ENCODE measurements at places on chromosomes 13 and 19.
A peak's percentile ranks its signal among the peaks of the same experiment; 100 is the strongest.

DNA sequence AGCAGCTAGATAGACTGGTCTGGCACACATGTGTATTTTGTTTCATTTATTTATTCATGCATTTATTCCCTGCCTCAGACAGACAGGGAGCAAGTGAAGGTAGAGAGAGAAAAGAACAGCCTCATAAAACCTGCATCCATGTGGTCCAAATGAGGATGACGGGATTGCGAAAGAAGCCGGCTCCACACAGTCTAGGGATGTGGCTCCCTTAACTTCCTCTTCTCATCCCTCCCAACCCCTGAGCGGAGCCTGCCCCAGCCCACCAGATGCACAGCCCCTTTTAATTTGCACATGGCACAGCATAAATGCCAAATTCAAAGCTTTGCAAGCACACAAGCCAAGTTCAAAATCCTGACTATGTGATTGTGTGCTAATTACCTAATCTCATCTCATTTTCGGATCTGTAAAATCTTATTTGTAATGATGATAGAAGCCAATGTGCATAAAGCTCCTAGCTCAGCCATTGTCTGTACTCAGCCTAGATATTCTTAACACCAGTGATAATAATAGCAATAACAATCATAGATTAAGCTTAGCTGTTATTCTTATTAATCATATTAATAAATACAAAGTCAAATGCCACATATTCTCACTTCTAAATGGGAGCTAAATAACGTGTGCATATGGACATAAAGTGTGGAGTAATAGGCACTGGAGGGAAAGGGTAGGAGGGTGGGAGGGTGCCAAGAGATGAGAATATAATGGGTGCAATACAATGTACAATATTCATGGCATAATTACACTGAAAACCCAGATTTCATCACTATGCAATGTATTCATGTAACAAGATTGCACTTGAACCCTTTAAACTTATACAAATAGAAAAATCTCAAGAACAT, 156.3 kb downstream of the DCT start:
- no peak for DNase-seq

GRCh38 chr13:90492872-90493271, 854.6 kb upstream of the MIR17HG start:
- no peak for DNase-seq

DNA sequence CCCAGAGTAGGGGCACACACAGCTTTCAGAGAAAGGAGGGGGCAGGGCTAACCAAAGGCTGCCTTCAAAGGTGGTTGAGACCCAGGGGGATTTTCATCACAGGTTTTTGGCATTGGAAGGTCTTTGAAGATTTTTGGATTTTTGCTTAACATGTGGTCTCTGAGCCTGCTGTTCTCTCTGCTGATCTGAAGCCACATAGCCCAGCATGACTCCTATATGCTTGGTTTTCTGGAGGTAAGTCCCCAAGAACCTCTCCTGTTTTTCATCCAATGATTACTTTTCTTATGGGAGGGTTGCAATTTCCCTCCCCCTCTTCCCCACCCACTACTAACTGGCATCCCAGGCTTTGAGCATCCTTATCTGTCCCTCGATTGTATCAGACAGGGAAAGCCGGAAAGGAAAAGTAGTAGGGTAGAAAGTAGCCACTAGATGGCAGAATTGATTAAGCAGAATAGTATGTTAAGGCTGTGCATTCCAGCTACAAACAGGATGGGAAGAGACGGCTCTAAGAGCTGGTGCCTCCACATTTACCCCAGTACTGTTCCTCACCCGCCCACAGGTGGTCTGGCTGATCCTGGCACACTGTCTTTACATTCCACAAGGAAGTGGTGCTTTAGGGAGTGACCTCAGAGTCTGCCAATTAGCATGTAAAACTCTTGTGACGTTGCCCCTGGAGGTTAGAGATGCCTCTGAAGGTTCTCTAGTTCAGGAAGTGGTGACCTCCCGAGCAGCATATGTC, 218.9 kb upstream of the EDNRB start:
- DNase-seq, result peak; percentile 6

- DNase-seq, result no peak
These were observed 676.1 kb upstream of the KLHL1 start for GRCh38 chr13:70784207-70784989.

- peak; percentile 6 for DNase-seq
These were observed at the start of gene ARHGEF7 for GRCh38 chr13:111115061-111115964. TSS of gene ARHGEF7 (plus strand) at chr13:111115310. CDS start at chr13:111115527, 217 bp downstream.

- no peak for DNase-seq
These were observed 3.9 kb upstream of the GSK3A start for GRCh38 chr19:42246143-42246921.

DNA sequence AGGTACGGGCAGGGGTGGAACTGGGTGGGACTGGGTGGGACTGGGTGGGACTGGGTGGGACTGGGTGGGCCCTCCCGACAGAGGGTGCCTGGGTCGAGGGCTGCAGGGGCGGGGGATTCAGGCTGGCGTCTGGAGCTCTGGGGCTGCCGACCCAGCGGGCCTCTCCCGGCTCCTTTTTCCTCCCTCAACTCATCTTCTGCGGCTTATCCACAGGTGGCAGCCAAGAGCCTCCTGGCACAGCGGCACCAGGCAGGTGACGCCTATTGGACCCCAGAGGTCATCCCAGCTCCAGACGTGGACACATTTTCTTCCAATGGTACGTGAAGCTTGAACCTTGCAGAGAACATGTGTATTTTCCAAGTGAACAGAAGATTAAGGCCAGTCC, 533 bp downstream of the ZNF544 start:
- DNase-seq, result peak; percentile 46

- no peak for DNase-seq
These were observed 1.8 kb downstream of the MYBPC2 start for GRCh38 chr19:50434525-50434924.

DNA sequence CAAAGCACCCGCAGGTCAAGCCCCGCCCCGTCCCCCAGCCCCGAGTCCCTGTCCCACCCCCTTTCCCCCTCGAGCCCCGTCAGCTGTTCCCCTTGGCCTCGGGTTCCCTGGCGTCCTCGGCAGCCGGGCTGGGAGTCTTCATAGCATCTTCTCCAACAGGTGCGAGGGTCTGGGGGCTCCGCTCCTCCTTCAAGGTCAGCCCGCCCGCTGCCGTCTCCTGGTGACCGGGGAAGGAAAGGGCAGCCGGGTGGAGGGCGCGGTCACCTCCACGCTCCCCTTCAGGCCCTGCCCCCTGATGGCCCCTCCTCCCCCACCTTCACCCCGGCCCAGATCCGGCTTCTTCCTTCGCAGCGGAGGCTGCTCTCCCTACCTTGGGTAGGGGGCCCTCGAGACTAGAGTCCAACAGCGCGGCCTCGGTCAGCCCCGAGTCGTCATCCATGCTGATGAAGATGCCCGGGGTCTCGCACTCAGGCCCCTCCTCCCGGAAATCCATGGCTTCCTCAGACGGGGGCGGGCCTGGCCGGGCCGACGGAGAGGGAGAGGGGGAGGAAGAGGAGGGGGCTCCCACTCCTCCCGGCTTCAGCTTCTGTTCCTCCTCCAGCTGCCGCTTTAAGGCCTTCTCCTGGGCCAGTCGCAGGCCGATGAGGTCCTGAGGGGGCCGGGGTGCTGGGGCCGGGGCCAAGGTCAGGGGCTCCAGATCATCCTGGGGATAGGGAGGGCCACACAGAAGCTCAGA, 541 bp upstream of the RSPH6A start:
- no peak for DNase-seq

GRCh38 chr19:1699386-1699785, 47.0 kb upstream of the TCF3 start:
- DNase-seq, result no peak

DNA sequence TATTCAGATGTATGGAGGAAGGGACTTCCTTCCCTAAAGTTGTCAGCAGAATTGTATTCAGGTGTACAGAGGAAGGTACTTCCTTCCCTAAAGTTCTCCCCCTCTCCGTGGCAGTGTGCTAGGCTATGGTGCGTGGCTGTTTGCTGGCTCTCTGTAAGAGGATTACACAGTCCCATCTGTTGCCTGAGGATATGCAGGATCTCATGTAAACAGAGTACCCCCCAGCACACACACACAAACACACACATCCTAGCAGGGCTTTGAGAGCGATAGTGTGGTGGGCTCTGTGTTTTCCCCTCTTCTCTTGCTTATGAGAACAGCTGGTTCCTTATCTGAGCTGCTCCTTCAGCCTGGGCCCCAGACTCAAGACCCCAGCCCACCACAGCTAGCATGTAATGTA, 10.3 kb downstream of the NEK5 start:
- no peak for DNase-seq

DNA sequence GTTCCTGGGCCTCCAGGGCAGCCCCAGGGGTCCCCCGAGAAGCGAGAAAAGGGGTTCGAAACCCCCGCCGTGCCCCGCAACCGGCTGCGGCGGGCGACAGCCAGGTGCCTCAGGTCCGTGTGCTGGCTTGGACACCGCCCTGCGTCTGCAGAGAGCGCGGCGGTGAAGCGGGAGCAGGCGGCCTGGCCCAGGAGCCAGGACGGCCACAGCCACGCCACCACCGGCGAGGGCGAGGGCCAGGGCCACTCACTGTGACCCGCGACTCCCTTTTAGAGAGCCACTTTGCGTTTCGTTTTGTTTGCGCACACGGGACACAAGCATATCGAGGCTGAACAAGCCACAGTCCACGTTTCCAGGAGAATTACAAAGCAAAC, 110.4 kb downstream of the CRYL1 start:
- no peak for DNase-seq

DNA sequence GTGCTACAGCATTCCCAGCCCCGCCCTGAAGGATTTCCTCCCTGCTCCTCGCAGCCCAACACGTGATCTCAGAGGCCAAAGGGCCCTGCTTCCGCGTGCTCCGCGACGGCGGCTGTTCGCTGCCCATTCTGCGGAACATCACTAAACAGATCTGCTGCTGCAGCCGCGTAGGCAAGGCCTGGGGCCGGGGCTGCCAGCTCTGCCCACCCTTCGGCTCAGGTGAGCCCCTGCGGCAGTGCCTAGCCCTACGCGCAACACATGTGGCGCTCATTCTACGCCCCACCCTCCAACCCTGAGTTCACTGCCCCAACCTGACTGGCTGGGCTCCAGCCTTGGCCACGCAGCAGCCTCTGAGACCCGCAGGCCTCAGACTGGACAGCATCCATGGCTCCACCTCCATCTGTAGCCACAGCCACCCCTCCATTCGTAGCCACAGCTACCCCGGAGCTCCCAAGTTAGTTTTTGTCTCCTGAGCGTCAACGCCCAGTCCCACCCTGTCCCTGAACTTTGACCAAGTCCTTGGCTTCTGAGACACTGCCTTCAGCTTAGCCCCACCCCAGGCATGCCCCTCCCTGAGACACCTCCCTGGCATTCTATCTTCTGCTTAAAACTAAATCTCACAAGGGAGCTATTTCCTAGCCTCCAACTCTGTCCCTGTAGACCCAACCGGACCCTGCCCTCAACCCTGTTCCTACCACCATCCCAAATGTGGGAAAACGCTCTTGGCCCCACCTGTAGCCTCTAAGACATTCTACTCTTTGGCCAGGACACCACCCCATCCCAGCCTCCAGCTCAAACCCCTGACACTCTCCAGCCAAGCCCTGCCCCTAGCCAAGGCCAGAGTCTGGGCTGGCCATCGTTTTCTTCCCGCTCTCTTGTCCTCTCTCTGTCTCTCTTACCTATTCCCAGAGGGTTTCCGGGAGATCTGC, 6.4 kb downstream of the LTBP4 start:
- DNase-seq, result no peak

GRCh38 chr13:50401721-50402465, 386.6 kb downstream of the KCNRG start:
- DNase-seq, result no peak

DNA sequence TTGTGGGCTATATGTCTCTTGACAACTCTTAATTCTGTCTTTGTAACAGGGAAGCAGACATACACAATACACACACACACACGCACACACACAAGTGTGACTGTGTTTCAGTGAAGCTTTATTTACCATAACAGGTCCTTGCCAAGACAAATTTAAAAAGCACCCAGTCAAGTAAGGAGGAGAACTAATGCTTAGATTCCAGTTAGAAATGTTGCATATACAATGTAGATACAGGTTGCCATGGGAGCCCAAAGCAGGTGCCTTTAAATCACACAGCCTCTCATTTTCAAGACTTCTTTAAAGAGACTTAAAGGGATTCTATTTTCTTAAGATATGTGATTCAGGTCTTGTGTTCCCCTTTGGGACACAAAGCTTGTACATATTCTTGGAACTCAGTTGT, 1551.9 kb downstream of the EFNB2 start:
- no peak for DNase-seq

- no peak for DNase-seq
These were observed 89.7 kb upstream of the MCF2L start for GRCh38 chr13:112879283-112879833.
